Activated gamma-delta T cell treated with anti-CD3 and anti-CD28 coated beads, Interleukin-2, amount 50 U/mL, for 16 hours (primary cell): ENCODE measurements at places on chromosomes 6 and 20.

DNA sequence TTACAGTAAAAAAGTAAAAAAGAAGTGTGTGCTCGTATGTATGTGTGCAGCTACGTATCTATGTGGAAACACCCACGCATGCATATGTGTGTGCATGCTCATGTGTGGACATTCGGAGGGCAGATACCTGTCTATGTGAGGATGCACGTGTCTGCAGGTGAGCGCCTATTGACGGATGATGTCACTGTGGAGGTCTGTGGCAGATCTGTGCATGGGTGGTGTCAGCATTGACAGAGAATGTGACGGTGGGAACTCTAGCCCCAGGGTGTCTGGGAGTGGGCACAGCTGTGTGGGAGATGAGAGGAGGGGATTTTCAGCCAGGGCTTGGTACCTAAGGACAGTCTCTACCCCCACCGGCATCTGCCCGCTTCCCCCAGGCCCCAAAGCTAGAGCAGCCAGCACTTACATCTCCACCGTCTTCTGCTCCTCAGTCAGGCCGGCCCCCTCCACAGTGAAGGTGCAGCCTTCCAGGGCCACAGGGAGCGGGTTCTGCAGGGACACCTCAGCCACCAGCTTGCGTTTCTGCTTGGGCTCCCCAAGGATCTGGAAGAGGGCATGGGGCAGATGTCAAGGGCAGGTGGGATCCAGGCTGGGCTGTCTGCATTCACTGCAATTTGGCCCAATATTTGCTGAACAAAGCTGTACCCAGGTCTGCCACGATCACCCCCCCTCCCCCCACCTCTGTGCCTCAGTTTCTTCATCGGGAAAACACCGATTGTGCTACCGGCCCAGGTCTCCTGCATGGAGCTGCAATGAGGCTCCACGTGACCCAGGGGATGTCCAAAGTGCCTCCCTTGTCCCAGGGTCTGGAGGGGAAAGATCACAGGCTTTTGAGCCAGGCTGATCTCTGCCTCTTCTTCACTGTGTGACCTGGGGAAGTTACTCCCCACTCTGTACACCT, 34.1 kb downstream of the TGM2 start:
- no peak for DNase-seq

DNA sequence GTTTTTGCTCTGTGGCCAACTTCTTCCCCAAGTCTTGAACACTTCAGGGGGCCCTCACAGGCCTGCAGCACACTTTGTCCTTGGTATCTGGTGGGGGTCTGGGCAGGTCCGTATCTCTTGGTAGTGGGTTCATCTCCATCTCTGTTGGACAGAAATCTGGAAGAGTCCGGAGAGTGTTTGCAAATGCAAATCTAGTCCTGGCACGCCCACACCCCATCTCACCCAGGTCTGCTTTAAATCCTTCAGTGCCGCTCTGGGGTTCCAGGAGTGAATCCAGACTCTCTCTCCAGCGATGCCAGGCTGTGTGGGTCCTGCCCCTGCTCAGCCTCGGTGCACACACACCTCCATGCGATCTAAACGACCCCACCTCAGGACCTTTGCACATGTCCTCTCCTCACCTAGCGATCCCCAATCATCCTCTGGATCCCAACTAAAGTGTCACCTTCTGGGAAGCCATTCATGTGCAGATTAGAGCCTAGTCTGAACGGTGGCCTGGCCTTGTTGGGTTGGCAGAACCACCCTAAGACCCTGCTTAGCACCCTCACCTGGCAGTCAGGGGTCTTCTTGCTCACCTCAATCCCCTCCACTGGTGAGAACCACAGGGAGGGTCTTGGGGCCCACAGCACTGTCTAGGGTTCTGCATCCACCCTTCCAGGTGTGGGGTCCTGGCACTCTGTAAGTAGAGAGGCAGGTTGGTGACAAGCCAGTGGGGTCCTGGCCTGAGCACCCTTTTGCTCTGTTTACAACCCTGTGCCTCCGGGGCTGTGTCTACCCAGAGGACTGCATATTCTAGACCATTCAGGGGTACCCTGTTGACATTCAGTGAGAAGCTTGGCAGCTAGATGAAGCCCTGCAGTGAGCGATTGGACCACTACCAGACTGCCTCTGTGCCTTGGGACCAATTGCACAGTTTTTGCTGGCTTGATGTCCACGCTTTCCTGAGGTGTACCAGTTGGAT, 100.8 kb downstream of the SYCP2 start:
- DNase-seq = no peak

DNA sequence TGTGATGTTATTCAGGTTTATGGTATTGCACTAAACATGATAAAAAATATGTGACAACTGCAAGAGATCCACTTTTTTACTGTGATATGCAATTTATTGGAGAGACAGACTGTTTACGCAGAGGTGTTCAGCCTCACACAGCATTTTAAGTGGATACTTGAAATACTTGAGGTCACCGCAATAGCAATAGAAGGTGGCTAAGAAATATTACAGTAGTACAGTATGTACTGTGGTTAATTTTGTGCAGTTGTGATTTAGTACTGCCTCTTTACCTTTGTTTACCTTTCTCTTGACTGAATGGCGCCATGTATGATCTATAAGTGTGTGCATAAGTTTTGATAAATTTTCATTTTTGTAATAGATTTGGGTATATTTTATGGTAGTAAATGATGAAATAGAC, 17.4 kb downstream of the MACROD2 start:
- no peak for DNase-seq

GRCh38 chr6:138346302-138347195, 31.2 kb upstream of the SMIM28 start:
- DNase-seq = no peak

DNA sequence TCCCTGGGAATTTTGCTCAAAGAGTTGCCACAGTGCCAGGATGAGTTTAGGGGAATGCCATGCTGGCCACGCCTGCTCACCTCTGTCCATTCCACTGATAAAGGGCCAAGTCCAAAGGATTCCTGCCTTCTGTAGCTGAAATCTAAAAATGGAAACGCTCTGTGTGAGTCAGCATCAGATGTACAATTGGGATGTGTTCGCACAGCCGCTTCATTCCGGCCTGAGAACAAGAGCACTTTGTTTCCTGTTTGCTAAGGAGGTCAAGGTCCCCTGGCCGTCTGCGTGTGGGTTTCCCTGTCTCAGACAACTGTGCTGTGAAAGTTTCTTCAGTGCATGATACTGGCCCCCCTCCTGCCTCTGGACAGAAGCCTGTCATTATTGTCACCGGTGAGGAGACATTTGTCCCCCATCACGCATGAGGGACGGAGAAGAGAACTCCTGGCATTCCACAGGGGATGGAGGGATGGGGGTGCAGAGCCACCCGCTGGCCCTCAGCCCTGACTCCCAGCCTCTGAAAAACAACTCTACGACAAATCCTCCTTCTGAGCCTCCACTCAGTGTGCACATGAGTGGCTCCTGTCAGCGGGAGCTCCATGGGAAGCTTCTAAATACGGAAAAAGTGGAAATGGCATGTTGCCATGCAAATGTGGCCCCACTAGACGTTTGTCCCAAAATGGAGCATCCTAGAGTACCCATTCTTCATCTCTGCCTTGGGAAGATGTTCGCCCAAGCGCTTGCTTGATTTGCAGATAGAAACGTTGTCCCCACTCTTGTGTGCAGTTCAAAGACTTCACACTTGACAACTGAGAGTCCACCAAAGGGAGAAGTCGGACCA, 143.5 kb upstream of the AFDN start:
- DNase-seq = no peak

DNA sequence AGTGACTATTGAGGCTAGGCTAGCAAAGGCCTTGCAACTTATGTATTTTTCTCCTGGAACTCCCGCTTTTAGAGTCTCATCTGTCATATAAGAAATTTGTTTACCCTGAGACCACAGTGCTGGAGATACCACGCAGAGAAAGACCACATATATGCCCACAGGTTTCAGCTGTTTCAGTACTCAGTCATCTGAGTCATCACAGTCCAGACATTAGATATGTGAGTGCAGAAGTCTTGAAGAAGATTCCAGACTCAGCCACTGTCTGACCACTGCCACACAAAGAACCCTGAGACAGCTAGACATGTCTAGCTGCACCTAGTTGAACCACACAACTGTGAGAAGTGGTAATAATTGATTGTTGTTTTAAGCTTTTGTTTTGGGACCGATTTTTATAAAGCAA, 648.3 kb downstream of the EPM2A start:
- DNase-seq = no peak

GRCh38 chr6:86152546-86152945, 509.9 kb upstream of the SYNCRIP start:
- DNase-seq = no peak

DNA sequence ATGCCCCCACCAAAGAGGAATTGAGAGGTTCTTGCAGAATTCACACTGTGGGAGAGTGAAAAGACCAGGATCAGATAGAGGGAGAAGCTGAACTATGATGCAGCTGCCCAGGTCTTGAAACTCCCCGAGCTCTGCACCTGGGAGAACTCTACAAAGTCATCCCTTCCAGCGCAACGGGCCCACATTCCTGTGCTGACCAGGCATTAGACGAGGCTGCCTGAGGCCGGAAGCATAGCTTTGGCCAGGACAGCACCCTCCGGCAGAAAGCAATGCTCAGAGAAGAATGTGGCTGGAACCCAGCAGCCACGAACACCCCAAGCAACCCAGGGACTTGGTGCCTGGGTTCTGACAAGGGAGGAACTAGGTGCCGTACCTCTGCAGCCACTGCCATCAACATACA, 281.5 kb upstream of the CDH4 start:
- no peak for DNase-seq

DNA sequence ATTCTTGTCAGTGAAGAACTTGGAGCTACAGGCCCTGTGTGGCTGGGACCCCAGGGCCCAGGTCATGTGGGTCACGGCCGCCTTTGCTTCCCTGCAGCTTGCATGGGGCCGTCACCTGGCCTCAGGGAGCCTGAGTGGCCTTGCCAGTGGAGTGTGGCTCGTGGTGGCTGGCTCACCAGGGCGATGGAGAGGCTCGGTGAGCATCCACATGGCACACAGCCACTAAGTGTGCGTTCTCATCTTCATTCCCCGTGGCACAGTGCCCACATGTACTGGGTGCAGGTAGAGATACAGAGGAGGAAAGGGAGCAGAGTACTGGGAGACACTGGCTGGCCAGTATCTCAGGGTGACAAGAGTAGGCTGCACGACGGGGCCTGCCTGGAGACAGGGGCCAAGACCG, 21.5 kb downstream of the MANBAL start:
- DNase-seq = no peak

- DNase-seq = no peak
Observed at GRCh38 chr20:42082611-42083010, 464.4 kb upstream of the CHD6 start.

DNA sequence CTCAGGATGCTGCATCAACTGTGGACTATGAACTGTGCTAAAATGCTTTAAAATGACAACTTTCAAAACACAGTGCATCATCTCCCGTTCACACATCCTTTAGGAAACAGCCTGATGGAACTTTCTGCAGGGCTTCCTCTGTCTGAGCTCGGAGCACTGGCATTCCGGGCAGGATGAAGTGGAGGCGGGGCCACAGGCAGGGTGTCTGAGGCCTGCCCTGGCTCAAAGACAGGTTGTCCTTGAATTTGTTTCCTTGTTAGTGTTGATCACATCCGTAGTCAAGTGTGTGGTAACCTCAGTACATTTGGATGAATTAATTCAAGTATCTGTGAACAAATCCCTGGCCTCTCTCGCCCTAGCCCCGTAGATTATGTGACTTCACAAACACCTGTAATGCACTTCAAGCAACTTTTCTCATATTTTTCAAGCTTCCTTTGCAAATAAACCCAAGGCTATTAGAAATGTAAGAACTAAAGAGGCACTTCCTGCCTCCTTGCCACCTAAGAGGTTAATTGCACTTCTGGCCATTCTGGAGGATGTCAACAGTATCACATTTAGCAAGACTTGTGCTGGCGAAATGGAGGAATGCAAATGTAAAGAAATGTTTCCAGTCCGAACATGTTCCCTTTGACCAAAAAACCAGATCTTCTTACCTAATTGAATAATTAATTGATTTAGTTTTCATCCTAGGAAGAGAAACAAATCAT, 3.1 kb downstream of the CD93 start:
- no peak for DNase-seq

DNA sequence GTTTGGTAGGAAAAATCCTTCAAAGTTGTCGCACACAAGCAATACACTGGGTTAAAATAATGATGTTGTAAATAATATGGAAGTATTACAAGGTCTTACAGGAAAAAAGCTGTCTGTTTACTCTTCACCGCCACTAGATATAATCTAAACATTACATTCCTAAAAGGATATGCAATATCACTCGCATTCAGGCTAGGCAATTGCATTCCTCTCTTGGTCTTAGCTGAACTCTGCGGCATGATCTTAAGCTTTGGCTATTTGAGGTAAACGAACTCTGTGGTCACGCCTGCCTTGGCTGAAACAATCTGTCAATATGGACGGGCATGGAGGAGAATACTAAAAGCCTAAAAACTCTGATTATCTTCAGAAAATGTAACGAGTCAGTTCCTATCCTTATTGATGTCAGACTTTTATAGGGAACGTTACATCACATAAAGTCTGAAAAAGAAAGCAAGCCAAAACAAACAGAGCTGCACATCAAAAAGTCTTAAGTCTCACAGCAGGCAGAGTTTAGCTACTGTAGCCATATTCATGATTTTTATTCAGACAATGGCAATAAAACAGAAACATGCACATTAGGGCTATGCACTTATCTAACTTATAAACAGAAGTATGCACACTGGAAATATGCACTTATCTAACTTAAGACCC, 30.8 kb upstream of the FILIP1 start:
- DNase-seq = no peak

DNA sequence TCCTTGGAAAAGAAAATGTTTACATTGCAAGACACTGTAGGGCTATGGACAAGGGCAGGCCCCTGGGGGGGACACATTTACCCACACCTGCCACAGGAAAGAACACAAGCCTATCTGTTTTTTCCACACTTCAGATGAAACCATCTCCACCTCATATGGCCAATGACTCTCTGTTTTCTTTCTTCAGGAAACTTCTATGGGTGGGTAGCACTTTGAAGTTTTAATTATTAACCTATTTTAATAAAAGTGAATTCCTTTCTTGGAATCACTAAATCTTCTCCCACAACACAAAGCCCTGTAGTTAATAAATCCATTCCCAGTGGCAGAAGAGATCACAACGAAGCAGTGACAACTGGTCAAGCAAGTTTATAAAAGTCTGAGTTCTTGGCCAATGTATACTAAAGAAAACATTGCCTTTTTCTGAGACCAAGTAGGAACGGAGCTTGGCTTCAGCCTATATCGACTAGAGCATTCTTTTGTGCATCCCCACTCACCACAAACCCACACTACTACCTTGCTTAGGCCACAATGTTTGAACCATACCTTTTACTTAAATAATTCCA, 125.1 kb upstream of the CARMIL1 start:
- no peak for DNase-seq

DNA sequence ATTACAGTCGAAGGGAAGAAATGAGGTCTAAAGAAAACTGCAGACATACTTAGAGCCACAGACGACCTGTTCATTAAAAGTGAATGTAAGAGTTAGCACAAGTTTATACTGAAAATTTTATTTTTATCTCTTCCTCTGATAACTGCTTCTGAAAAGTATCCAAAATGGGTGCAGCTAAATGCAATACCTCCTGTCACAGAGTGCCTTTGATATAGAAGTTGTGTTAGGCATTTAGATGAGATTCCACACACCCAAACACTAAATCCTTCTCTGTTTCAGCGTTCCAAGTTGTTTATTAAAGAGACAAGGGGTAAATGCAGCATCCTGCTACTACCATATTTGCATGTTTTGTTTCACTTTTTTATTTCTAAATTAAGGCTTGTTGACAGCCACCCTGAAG, 214.7 kb upstream of the TSHZ2 start:
- no peak for DNase-seq
